ENCODE measurements at places on chromosomes 7 and 10. TPM values are rescaled to one million over a fixed set of nuclear protein-coding genes. Genes with fewer than 3 reads are reported as not detected.

DNA sequence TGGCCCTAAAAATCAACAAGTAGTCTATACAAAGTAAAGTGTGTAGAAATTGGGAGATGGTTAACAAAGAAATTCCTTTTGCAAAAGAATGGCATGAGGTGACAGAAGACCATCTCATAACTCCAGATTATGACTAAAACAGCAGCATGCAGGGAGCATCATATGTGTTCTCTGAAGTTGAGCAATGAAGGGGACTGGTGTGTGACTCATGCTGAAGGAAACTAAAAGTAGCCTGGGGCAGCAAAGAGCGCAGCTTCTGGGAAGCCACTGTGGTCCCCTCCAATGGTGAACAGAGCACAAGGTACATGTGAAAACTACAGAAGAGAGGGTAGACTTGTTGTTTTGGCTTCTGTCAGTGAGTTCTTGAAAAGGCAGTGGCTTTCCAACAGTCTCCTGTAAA, 133.4 kb downstream of the MACC1 start:
- no peaks in the 10 kb centered on the region for H3K4me1 ChIP-seq
- H3K4me3 ChIP-seq, result no peak overlapping the region
- DNase-seq, result no peak
- H3K36me3 ChIP-seq, result no peaks in the 10 kb centered on the region

PRF1 gene
- polyA plus RNA-seq, result not detected

DYNC1I1 gene
- polyA plus RNA-seq, result 0.05 TPM

DCLRE1A gene
- polyA plus RNA-seq, result 2.6 TPM

- peak within 1 kb of the TSS; percentile 75 for H3K27ac ChIP-seq
- H3K27me3 ChIP-seq, result peaks cover 25% of the 10 kb centered on the region
- no peaks in the 10 kb centered on the region for H3K4me1 ChIP-seq
- peak within 1 kb of the TSS; percentile 50 for H3K4me3 ChIP-seq
- H3K36me3 ChIP-seq, result no peaks in the 10 kb centered on the region
- DNase-seq, result peak; percentile 98
Observed at GRCh38 chr7:76201732-76202665, at the start of gene SRRM3. Gene SRRM3, plus strand, starts transcription at chr7:76201896. Its CDS starts 33,171 bp downstream, at chr7:76235067.

OR2A1 gene
- polyA plus RNA-seq, result not detected

TAS2R41 gene
- not detected for polyA plus RNA-seq

DNA sequence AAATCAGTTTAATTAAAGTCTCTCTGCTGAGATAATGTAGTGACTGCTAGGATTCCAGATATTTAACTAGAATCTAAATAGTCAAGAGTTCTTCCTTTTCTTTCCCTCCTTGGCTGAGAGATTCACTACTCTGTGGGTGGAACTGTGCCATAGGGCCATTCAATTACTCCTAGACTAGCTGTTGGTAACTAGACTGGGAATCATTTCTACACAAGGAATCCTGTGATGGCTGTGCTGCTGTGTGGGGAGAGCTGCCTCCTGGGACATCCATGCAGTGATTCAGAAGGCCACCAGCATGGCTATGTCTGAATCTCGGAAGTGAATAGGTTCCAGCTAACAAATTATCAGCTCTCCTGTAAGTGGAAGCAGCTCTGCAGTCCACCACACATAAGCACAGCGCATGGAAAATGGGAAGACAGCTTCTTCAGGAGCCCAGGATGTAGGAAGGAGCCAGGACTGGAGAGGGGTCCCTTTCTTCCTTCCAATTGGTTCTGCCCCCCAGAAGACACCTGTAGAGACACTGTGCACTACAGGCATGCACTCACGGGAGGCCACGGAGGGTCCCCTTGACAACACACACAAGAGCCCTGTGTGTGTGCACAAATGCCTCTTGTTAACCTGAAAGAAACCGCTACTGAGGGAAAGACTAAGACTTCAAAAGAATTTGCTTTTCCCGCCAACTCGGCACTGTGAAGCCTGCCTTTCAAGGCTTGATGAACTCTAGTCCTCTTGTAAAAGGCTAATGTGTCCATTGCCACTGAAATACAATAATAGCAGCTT, 66.5 kb downstream of the SCRN1 start:
- no peaks in the 10 kb centered on the region for H3K27me3 ChIP-seq
- H3K36me3 ChIP-seq, result peaks cover 15% of the 10 kb centered on the region
- H3K27ac ChIP-seq, result no peak overlapping the region
- no peaks in the 10 kb centered on the region for H3K4me1 ChIP-seq

GRCh38 chr7:50775836-50776235, 6.9 kb downstream of the GRB10 start:
- H3K4me1 ChIP-seq, result no peaks in the 10 kb centered on the region
- no peaks in the 10 kb centered on the region for H3K27me3 ChIP-seq
- no peak for DNase-seq

DNA sequence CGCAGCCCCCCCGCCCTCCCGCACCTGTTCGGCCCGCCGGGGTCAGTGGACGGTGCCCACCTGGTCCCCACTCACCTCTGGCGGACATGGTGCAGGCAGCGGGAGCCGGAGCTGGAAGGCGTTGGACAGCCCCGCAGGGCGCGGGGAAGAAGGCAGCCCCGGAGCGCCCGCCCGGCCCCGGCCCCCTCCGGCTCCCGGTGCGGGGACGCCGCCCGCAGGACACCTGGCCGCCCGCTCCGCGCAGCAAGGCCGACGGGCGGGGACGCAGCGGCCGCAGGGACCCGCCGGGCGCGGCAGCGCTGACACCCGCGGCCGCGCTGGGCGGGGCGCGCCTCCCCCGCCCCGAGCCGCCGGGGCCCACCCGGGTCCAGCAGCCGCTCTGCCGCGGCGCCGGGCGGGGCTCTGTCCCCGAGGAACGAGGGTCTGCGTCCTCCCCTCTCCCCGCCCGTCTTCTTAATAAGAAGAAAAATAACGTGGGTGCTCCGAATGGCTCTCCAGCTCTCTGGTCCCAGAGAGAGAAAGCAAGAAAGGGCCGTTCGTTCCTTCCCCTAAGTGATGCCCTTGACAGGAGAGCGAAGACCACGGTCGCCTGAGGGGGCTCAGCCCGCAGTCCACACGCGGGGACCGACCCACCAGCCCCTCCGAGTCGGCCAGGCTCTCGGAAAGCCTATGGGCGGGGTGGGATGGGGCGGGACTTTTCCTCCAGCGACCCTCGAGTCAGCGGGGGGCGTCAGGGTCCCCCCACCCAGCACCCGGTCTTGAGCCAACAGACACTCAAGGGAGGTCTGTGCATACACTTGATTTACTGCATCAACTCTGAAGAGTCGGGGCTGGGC, 53.4 kb upstream of the FHIP2A start:
- H3K27me3 ChIP-seq, result no peaks in the 10 kb centered on the region
- no peak overlapping the region for H3K27ac ChIP-seq
- peaks cover 4% of the 10 kb centered on the region for H3K4me1 ChIP-seq
- peak; percentile 83 for DNase-seq

- H3K27me3 ChIP-seq, result no peaks in the 10 kb centered on the region
- H3K36me3 ChIP-seq, result peaks cover 60% of the 10 kb centered on the region
- no peak overlapping the region for H3K4me3 ChIP-seq
- peak overlapping the region; percentile 14 for H3K27ac ChIP-seq
Observed at GRCh38 chr7:139619367-139619657, 95.8 kb downstream of the CLEC2L start.

HABP2 gene
- polyA plus RNA-seq, result not detected

GRCh38 chr10:68239596-68240150, 7.8 kb upstream of the ATOH7 start:
- H3K36me3 ChIP-seq, result no peaks in the 10 kb centered on the region
- no peak overlapping the region for H3K4me3 ChIP-seq
- no peaks in the 10 kb centered on the region for H3K27me3 ChIP-seq
- H3K27ac ChIP-seq, result no peak overlapping the region

- no peak overlapping the region for H3K4me3 ChIP-seq
- no peaks in the 10 kb centered on the region for H3K27me3 ChIP-seq
- H3K4me1 ChIP-seq, result peaks cover 4% of the 10 kb centered on the region
Observed at GRCh38 chr7:121473645-121474300, 77.7 kb upstream of the FAM3C start.

RSPH10B gene
- polyA plus RNA-seq, result 0.03 TPM

DNA sequence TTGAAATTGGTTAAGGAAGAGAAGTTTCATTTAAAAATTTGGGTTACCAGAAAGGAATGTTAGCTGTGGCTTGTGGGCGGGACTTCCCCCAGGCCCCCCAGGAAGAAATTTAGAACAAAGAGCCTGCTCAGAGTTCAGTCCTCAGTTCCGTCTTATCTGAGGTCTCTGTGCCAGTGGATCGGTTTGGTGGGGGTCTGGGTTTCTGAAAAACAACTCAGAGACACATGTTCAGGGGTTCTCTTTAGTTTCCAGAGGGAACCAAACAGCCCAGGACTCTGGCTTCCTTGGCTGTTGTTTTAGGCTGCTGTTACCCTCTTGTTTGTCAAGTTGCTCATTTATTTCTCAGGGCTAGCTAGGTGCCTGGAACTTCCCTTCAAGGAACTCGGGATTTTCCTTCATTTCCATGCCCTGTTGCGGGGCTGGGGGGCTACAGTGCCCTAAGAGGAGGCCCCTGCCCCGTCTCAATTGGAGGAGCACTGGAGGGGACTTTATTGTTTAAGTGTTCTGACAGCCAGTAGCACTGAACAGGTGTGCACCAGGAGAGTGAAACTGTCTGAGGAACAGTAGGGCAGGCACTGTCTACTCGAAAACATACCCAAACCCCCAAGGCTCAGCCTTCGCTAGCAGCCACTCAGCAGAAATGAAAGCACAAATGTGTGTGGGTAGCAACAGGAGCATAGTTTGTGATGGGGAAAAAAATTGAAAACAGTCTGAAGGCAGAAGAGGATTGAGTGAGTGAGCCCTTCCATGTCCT, 59.9 kb downstream of the ALOX5 start:
- H3K4me1 ChIP-seq, result no peaks in the 10 kb centered on the region
- H3K27me3 ChIP-seq, result peaks cover 8% of the 10 kb centered on the region
- no peak overlapping the region for H3K4me3 ChIP-seq
- H3K36me3 ChIP-seq, result no peaks in the 10 kb centered on the region

DNA sequence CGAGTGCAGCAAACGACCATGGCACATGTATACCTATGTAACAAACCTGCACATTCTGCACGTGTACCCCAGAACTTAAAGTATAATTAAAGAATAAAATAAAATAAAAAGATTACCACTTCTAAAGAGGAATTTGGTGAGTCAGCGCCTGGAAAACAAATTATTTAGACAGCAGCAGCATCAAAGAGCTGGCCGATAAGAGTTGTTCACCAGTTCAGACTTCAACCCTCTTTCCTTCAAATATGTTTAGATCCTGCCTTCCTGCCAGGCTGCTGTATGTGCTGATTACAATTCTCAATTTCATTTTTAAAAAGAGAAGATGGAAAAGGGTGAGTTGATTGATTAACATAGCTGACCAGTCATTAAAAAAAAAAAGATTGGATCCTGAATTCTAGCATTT, 672.0 kb upstream of the NRP1 start:
- H3K4me3 ChIP-seq, result no peak overlapping the region
- H3K27ac ChIP-seq, result no peak overlapping the region
- no peaks in the 10 kb centered on the region for H3K27me3 ChIP-seq
- no peaks in the 10 kb centered on the region for H3K4me1 ChIP-seq
- no peak for DNase-seq
- H3K36me3 ChIP-seq, result no peaks in the 10 kb centered on the region

DNA sequence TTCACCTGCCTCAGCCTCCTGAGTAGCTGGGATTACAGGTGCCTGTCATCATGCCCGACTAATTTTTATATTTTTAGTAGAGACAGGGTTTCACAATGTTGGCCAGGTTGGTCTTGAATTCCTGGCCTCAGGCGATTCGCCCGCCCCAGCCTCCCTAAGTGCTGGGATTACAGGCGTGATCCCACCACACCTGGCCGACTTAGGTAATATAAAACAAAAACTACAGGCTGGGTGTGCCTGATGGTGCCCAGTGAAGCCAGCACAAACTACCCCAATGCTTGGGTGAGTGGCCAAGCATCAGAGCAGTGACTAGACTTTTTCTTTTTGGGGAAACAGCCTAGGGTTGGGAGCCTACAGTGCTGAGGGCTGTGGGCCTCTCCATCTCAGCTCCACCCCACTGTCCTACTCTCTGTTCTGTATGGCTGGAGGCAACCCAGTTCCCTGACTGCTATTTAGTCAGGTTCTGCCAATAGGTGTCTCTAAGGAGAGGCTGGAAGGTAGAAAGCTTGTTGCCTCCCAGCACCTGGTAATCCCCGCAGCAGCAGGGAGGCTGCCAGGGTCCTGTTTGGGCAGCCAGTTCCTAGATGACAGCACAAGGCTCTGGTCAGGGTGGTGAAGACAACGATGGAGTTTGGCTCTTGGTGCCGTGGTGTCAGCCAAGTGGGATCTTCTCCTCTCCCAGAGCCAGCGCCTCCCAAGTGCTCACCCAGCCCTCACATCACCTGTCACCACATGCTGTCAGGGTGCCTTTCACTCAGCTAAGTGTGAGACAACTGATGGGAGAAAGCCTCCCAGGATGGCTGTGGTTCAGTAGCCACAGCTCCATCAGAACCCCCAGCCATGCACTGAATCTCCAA, 10.4 kb upstream of the NACAD start:
- no peak overlapping the region for H3K27ac ChIP-seq
- H3K27me3 ChIP-seq, result no peaks in the 10 kb centered on the region
- H3K4me1 ChIP-seq, result no peaks in the 10 kb centered on the region

PSD gene
- 0.99 TPM for polyA plus RNA-seq

MMS19 gene
- polyA plus RNA-seq, result 83.9 TPM

MINDY4 gene
- 1.8 TPM for polyA plus RNA-seq

DNA sequence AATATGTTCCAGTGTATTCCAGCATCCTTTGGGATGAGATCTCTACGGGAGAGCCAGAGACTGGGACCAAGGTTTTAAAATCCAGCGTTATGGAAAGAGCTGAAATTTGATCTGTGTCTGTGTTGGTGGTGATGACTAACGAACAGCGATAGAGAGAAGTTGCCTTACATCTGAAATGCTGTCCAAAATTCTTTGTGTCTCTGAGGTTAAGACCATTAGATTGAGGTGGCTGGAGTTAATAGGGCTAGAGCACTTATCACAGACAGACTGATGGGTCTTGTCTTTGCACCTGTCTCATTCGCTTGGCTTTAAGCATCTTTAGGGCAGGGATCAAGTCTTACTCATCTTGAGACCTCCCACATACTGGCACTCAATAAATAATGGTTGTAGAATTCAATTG, 41.0 kb upstream of the RAPGEF5 start:
- DNase-seq, result no peak
- no peaks in the 10 kb centered on the region for H3K36me3 ChIP-seq
- H3K27me3 ChIP-seq, result no peaks in the 10 kb centered on the region
- H3K4me3 ChIP-seq, result 0 out of 2 replicates have a peak overlapping the region, but pooled peaks have one; percentile 13

GRCh38 chr7:90225181-90225580, 13.6 kb downstream of the STEAP2 start:
- no peak for DNase-seq
- no peak overlapping the region for H3K4me3 ChIP-seq
- H3K4me1 ChIP-seq, result peaks cover 17% of the 10 kb centered on the region
- no peak overlapping the region for H3K27ac ChIP-seq
- H3K27me3 ChIP-seq, result no peaks in the 10 kb centered on the region
- peaks cover 29% of the 10 kb centered on the region for H3K36me3 ChIP-seq

DNA sequence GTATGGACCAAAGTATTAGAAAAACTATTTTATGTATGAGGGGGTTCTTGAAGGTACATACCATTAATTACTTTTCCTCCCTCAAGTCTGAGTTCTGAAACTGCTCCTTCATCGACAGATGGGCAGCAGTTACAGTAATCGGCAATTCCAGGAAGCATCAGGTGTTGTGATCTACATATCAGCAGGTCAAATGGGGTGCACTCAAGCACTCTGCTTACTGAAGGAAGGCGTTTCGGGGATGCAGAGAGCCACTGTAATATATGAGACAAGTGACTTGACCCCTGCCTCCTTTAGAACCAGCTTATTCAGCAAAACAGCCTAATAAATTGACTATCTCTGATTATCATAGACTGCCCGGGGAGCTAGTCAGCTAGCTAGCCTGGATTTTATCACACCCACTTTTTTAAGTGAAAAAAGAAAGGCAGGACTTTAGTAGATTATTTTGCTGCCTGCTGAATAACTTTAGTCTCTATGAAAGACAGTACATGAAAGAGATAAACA, 4.2 kb downstream of the SMNDC1 start:
- peaks cover 18% of the 10 kb centered on the region for H3K4me1 ChIP-seq
- H3K4me3 ChIP-seq, result no peak overlapping the region
- no peaks in the 10 kb centered on the region for H3K27me3 ChIP-seq
- no peak overlapping the region for H3K27ac ChIP-seq

All from SK-N-SH (cell line).